NCI-H510A treated with DMSO at 0.1 percent for 48 hours (cell line): ENCODE measurements at places on chromosomes 12 and 14.

DNA sequence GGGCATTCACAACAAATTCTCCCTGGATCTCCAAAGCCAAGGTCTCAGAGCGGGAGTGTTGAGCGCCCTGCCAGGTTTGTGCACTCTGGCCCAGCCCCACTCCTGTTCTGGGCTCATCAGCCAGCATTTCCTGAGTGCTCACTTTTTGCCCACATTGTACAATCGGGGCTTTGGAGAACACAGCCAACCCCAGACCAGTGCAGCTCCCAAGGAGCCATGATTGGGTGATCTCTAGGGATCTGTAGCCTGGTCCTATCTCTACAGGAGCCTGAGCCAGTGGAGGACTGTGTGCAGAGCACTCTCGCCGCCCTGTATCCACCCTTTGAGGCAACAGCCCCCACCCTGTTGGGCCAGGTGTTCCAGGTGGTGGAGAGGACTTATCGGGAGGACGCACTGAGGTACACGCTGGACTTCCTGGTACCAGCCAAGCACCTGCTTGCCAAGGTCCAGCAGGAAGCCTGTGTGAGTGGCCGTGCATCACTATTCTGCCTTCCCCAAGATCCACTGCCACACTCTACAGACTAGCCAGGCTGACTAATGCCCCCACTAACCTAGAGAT lies 2.8 kb downstream of the ARHGEF40 start:
- DNase-seq, result peak; percentile 13

DNA sequence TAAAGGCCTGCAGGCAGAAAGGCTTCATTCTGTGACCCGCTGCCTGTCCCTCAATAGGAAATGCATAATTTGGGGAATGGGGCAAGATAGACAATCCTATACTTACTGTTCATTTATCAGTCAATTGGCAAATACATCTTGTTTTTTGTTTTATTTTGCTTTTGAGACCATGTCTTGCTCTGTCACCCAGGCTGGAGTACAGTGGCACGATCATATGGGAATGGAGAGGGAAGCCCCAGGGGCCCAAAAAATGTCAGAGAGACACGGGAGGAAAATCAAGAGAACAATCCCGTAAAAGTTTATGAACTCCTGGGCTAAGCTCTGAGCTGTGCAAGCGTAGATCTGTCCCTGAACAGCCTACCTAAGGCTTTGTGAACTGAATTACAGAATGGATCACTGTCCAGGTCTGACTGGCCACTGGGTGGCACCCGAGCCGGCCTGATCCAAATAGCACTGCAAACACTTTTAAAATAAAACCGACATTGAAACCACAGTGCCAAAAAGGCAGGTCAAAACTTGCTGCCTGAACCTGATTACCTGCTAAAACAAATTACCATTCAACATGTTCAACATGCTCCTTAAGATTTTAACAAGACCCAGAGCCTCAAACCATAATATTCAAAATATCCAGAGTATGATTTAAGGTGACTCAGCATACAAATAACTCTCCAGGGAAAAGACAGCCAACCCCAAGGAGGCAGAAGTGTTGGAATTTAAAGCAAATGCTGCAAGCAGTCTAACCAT lies 11.8 kb downstream of the COPS7A start:
- DNase-seq, result peak; percentile 57

DNA sequence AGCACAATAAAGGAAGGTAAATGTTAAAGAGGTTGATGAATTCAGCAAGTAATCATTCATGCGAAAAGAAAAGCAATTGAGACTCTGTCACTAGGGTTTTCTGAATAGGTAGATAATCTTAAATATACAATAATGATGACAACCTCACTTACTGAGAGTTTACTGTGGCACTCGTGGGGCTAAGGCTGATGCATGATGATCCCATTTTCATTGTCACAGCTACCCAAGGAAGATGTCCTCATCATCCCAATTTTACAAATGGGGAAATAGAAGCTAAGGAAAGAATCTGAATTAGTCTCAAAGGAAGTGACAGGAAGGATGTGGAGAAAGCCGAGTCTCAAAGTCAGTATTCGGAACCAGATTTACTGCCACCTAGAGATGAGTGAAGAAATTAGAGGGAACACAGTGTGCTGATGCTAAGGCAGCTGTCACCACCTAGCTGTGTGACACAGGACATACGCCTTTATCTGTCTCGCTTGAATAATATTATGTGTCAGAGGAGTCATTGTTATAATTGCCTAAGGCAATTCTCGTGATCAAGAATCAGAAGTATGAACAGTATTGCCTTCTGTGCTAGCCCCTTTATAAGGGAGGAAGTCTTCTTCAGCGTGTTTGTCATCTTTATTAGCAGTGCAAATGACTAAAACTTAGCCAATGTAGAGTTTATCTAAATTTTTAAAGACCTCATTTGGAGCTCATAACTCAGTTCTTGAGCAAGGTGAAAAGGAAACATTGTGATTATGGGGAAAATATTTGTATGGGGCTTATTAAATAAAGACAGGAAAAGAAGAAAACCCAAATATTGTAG lies 63.2 kb downstream of the ERGIC2 start:
- DNase-seq, result peak; percentile 2

DNA sequence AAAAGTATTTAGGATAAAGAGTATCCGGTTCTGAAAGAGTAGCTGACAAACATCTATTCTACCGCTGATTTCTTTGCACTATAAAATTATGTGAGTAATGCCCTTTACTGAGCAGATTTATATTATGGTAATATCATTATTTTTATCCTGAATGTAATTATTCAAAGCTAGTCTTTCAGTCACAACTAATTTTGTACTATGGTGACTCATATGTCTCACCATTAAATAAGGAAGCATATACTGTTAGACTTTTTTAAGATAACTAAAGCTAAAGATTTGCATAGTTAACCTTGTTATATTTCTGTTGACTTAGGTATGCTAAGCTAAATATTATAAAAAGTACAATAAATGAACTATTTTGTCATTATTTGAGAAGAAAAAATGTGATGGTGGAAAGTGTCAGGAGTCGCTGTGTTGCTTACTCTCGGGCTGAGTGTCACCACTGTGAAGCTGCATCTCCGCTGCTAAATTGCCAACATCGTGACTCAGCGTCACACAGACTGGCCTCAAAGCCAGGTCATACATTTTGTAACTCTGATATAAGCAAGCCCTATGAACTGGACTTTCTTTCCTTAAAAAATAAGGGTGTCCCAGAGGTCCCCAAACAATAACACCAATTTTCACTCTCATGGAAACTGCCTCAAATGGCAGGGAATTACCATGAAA lies 69.1 kb upstream of the SSTR1 start:
- no peak for DNase-seq

DNA sequence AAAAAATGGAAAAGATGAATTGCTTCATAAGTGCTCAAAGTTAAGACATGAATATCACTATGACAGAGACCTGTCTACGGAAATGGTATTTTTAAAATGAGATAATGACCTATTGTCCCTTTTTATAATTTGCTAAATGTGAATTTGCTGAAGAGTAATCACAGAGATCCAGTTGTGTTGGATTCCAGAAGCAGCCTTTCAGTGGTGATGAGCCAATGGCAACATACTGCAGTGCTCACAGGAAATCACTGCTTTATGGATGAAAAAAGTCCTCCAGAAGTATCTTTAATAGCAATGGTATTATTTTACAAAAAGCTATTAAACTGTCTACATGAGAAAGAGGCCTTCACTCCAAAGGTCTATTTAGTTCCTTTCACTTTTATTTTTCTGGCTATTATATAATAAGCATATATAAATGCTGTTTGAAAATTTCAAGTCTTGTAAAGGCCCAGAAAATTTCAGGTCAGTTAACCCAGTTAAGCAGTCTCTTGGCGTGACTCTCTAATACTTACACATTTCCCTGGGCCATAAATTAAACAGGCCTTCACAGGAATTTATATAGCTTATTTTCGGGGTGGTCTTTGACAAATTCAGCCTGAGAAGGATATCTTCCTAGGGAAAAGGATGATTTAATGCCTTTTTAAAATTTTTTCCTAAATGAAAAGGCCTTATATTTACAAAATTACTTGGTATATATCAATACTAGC lies 55.4 kb downstream of the KCNJ8 start:
- DNase-seq, result no peak
